Mesothelial cell of epicardium (in vitro differentiated cells): ENCODE measurements at places on chromosomes 1 and 21.

GRCh38 chr1:11331036-11331944 lies 58.3 kb downstream of the UBIAD1 start:
- peaks cover 7% of the 10 kb centered on the region for H3K27me3 ChIP-seq
- H3K4me1 ChIP-seq, result peaks cover 8% of the 10 kb centered on the region
- no peak overlapping the region for H3K27ac ChIP-seq
- no peaks in the 10 kb centered on the region for H3K36me3 ChIP-seq

GRCh38 chr1:4597020-4597419 lies 57.4 kb upstream of the AJAP1 start:
- H3K27ac ChIP-seq, result no peak overlapping the region
- no peaks in the 10 kb centered on the region for H3K4me1 ChIP-seq
- H3K4me3 ChIP-seq, result no peak overlapping the region
- DNase-seq, result no peak

- no peak overlapping the region for H3K4me3 ChIP-seq
- H3K27me3 ChIP-seq, result no peaks in the 10 kb centered on the region
- H3K4me1 ChIP-seq, result peaks cover 32% of the 10 kb centered on the region
- no peak for DNase-seq
Measured at GRCh38 chr1:81693316-81693715, 107.4 kb upstream of the ADGRL2 start.

- no peak for DNase-seq
- no peaks in the 10 kb centered on the region for H3K36me3 ChIP-seq
- H3K4me3 ChIP-seq, result no peak overlapping the region
- peaks cover 26% of the 10 kb centered on the region for H3K27me3 ChIP-seq
- H3K27ac ChIP-seq, result no peak overlapping the region
Measured at GRCh38 chr1:14521622-14522021, 76.9 kb upstream of the KAZN start.

- no peak overlapping the region for H3K27ac ChIP-seq
- H3K36me3 ChIP-seq, result peaks cover 27% of the 10 kb centered on the region
- H3K27me3 ChIP-seq, result no peaks in the 10 kb centered on the region
Measured at GRCh38 chr1:220013497-220013896, 32.8 kb downstream of the EPRS1 start.

GRCh38 chr1:147238053-147238902 lies 4.2 kb upstream of the CHD1L start:
- H3K4me1 ChIP-seq, result peaks cover 17% of the 10 kb centered on the region
- no peaks in the 10 kb centered on the region for H3K27me3 ChIP-seq
- H3K36me3 ChIP-seq, result no peaks in the 10 kb centered on the region
- no peak overlapping the region for H3K27ac ChIP-seq
- DNase-seq, result no peak
- no peak overlapping the region for H3K4me3 ChIP-seq

DNA sequence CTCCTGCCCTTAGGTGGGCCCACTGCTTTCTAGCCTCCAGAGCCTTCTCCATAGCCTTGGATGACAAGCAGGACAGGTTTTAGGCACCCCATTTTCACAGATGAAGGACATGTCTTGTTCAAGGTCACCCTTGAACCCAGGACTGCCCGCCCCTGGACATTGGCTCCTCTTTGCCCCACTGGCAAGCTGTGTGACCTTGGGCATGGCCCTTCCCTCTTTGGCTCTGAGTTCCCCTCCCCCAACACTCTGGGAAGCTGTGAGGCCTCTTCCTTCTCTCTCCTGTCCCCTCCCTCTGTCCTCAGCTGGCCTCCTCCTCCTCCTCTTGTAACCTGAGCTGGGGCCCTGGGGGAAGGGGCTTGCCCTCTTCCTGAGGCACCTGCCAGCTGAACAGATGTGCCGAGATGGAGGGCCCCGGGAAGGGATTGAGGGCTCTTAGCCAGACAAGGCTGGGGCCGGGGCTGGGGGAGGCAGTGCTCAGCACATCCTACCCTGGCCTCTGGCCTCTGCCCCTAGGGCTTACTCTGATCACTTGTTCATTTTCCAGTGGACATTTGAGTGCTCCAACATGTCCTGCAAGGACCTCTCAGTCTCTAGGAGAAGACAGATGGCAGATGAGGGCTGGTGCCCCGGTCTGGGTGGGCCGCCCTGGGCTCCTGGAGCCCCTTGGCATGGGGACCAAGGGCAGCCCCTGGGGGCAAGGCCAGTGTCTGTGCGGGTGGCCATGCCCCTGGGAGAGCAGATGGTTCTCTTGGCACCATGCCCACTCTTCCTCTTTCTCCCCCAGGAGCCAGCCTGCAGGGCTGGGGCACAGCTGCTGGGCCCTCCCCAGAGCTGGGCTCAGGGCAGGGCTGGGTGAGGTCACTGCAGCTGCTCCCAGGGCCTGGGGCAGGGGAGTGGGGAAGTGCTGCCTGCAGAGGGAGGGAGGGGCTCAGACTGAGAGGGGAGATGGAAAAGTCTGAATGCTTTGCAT lies 10.7 kb downstream of the FOXO6 start:
- H3K36me3 ChIP-seq, result peaks cover 14% of the 10 kb centered on the region
- DNase-seq, result no peak
- peaks cover 9% of the 10 kb centered on the region for H3K27me3 ChIP-seq
- peaks cover 75% of the 10 kb centered on the region for H3K4me1 ChIP-seq
- peak overlapping the region; percentile 32 for H3K4me3 ChIP-seq
- H3K27ac ChIP-seq, result peak overlapping the region; percentile 53

- H3K27ac ChIP-seq, result no peak overlapping the region
- peaks cover 9% of the 10 kb centered on the region for H3K27me3 ChIP-seq
- H3K36me3 ChIP-seq, result no peaks in the 10 kb centered on the region
- peaks cover 22% of the 10 kb centered on the region for H3K4me1 ChIP-seq
- no peak for DNase-seq
Measured at GRCh38 chr1:154445040-154445472, 39.9 kb downstream of the IL6R start.

DNA sequence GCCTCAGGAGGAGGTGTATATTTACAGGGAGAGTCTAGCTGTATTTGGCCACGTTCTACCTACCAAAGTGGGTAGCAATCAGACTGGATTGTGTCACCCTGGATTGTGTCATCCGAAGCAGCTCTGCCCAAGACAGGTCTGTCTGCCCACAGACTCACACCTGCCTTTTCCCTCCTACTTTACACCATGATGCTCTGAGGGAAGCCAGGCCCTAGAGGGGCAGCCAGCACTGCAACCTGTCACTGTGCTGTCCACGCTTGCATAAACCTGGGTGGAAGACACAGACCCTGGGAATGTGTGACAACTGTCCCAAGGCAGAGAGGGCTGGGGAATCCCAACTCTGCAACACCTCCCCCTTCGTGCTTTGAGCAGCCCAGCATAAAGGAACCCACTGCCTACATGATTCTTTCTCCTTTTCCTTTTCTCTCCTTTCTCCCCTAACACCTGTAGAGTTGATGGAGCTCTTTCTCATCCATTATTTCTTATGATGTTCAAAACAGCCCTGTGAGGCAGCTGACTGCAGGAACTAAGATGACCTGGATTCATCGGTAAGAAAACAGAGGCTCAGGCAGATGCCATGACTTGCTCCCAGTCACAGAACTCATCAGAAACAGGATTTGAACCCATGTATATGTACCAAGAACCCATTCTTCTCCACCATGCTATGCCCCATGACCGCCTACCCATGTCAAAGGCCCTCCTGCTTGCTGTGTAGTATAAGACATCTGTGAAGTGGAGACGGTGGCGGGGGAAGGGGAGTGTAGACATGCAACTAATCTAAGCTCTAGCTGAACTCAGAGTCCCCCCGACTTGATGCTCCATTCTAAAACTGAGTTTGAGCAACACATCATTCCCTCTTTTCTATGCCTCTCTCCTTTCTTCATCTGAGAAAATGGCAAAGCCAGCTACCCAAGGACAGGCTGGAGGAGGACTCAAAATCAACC lies 55.9 kb downstream of the ITPKB start:
- no peaks in the 10 kb centered on the region for H3K36me3 ChIP-seq
- H3K4me1 ChIP-seq, result peaks cover 26% of the 10 kb centered on the region
- H3K27me3 ChIP-seq, result no peaks in the 10 kb centered on the region
- no peak overlapping the region for H3K27ac ChIP-seq
- no peak overlapping the region for H3K4me3 ChIP-seq
- no peak for DNase-seq

GRCh38 chr1:86395751-86396497 lies at the start of gene ODF2L:
Gene ODF2L (minus strand): TSS chr1:86396323. CDS start chr1:86387027, 9,296 bp downstream.
- peak within 1 kb of the TSS; percentile 96 for H3K27ac ChIP-seq
- peak within 1 kb of the TSS; percentile 95 for H3K4me3 ChIP-seq
- H3K27me3 ChIP-seq, result peaks cover 15% of the 10 kb centered on the region
- peaks cover 30% of the 10 kb centered on the region for H3K4me1 ChIP-seq
- peak; percentile 64 for DNase-seq
- H3K36me3 ChIP-seq, result peaks cover 12% of the 10 kb centered on the region

GRCh38 chr1:200527670-200528069 lies 92.9 kb downstream of the KIF14 start:
- no peak overlapping the region for H3K27ac ChIP-seq
- H3K4me3 ChIP-seq, result no peak overlapping the region
- H3K36me3 ChIP-seq, result no peaks in the 10 kb centered on the region
- no peaks in the 10 kb centered on the region for H3K27me3 ChIP-seq
- H3K4me1 ChIP-seq, result peaks cover 20% of the 10 kb centered on the region
- no peak for DNase-seq

DNA sequence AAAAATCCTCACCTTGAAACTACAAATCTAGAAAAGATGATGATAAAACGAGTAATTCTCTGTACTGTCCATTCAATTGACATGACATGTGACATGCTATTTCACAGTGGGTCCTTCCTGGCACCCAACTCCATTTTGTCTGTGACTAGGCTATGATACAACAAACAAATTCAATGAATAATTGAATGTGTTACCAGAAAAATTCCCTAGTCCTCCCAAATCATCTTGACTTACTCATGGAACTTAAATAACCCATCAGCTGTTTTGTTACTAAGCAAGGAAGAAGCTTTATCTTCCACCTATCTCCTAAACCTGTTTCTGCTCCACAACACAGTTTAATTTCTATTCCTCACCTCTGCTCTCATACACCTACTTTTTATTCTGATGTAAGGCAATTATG lies 30.4 kb downstream of the B3GALNT2 start:
- H3K4me3 ChIP-seq, result no peak overlapping the region
- no peaks in the 10 kb centered on the region for H3K27me3 ChIP-seq
- no peaks in the 10 kb centered on the region for H3K4me1 ChIP-seq
- H3K27ac ChIP-seq, result no peak overlapping the region
- peaks cover 21% of the 10 kb centered on the region for H3K36me3 ChIP-seq
- no peak for DNase-seq

DNA sequence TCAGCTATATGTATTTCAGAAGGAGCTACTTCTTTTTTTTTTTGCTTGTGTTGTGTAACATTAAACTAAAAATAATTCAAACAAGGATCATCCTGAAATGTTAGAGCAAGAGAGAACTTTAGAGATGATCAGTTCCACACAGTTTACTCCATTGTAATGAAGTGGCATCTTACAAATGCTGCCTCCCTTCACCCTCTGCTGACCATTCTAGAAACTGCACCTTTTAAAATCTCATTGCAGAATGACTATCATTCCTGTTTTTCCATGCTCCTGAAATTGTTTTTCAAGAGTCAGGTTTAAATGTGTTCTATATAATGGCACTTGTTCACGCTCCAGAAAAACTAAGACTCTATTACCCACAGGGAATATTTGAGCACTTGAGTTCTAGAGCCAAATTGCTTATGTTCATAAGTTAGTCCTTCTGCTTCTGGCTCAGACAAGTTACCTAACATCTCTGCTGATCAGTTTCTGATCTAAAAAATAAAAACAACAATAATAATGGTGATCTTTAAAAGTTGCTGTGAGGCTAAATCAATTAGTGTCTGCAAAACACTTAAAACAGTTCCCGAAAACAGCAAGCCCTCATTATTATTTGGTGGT lies 21.5 kb upstream of the SLC44A5 start:
- DNase-seq, result no peak
- no peaks in the 10 kb centered on the region for H3K4me1 ChIP-seq
- peaks cover 27% of the 10 kb centered on the region for H3K27me3 ChIP-seq
- H3K36me3 ChIP-seq, result no peaks in the 10 kb centered on the region

DNA sequence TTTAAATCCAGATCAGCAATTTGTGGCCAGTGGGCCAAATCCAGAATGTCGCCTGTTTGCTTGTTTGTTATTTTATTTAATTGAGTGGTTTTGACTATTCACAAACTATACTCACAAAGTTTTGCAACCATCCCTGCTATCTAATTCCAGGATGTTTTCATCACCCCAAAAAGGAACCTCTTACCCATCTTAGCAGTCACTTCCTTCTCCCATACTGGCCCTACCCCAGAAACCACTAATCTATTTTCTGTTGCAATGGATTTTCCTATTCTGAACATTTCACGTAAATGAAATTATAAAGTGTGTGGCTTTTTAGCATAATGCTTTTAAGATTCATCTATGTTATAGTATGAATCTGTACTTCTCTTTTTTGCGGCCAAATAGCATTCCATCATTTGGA lies 41.3 kb downstream of the WDTC1 start:
- H3K4me1 ChIP-seq, result peaks cover 2% of the 10 kb centered on the region
- no peak overlapping the region for H3K4me3 ChIP-seq
- no peak for DNase-seq
- H3K27me3 ChIP-seq, result no peaks in the 10 kb centered on the region

DNA sequence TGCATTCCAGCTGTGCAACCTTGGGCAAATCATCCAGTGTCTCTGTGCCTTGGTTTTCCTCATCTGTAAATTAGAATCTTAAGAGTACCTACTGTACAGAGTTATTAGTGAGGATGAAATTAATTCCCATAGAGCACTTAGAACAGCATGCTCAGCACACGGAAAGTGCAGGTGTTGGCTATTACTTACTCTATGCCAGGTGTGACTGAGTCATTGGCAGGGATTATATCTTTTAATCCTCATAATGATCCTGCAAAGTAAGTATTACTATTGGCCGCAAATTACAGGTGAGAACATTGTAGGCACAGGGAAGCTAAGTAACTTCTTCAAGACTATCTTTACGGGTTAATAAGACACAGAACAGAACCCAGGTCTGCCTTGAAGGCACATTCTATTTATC lies 6.3 kb upstream of the UBE2U start:
- DNase-seq, result no peak
- no peaks in the 10 kb centered on the region for H3K27me3 ChIP-seq
- peaks cover 36% of the 10 kb centered on the region for H3K4me1 ChIP-seq
- no peak overlapping the region for H3K4me3 ChIP-seq
- no peak overlapping the region for H3K27ac ChIP-seq
- no peaks in the 10 kb centered on the region for H3K36me3 ChIP-seq

DNA sequence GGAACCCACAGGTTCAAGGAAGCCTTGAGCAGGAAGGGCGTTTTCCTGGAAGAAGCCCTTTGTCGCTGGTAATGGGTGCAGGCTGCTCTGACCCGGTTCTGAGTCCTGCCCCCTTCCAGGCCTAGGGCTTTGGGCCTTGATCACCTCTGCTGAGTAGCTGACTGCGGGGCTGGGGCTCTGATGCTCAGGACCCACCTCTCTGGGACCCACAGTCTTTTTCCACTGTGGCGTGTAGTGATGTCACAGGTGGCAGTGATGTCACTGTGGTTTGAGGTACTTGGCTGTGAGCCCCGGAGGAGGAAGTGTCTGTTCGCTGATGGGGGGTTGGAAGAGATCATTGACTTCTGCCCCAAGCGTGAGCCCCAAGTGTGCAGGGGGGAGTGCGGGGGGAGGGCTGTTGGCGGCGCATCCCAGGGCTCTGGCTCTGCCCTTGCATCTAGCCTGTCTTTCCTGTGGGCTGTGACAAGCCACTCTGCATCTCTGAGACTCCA lies 6.9 kb downstream of the TNFRSF1B start:
- no peak overlapping the region for H3K4me3 ChIP-seq
- H3K4me1 ChIP-seq, result peaks cover 14% of the 10 kb centered on the region
- H3K27ac ChIP-seq, result no peak overlapping the region

GRCh38 chr21:44079846-44080245 lies 27.4 kb upstream of the PWP2 start:
- H3K4me3 ChIP-seq, result no peak overlapping the region
- H3K27ac ChIP-seq, result no peak overlapping the region
- peaks cover 20% of the 10 kb centered on the region for H3K4me1 ChIP-seq
